ENCODE measurements at places on chromosomes 12 and 14.

GRCh38 chr12:92639017-92639416 lies 63.8 kb upstream of the PLEKHG7 start:
- DNase-seq: no peak

DNA sequence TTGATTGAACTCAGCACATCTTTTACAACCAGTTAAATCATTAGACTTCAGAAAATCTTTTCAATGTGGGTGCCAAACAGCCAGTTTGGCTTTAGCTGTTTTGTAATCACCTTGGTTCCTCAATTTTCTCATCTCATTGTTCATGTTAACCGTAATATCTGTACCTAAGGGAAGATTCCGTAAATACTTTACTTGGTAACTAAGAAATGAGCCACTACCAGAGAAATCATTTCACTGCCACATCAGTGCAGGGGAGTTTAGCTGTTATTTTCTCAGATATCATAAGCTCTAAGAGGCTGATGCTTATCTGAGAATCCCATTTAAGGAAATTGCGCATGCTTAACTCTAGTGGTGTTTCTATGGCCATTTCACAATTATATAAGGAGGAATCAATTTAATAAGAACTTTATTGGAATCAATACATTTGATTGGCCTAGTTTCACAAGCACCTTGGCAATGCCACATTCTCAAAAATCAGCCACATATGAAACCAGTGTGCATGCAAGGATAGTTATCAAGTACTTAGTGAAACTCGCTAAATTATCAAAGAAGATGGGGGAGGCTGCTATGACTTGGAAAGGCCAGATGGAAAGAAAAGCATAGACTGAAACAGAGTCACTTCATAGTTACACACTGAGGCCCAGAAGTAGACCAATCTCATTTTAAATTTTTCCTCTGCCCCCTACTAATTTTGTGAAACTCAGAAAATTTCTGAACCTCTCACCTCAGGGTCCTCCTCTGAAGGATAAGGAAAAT lies 28.1 kb upstream of the IL22 start:
- DNase-seq: no peak

DNA sequence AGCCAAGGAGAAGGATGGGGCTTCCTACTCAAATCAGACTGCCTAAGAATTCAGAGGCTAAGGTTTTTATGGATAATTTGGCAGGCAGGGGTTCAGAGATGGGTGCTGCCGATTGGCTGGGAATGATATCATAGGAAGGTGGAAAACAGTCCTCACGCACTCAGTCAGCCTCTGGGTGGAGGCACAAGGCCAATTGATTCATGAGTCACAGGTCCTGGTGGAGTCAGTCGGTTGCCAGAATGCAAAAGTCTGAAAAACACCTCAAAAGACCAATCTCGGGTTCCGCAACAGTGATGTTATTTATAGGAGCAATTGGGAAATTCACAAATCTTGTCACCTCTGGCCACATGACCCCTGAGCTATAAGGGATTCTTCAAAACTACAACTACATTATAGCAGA lies 105.5 kb downstream of the GXYLT1 start:
- no peak for DNase-seq

- peak; percentile 71 for DNase-seq
Observed at GRCh38 chr14:37874429-37875109, 279.1 kb downstream of the TTC6 start.

GRCh38 chr12:30996752-30997151 lies 70.2 kb downstream of the TSPAN11 start:
- no peak for DNase-seq

DNA sequence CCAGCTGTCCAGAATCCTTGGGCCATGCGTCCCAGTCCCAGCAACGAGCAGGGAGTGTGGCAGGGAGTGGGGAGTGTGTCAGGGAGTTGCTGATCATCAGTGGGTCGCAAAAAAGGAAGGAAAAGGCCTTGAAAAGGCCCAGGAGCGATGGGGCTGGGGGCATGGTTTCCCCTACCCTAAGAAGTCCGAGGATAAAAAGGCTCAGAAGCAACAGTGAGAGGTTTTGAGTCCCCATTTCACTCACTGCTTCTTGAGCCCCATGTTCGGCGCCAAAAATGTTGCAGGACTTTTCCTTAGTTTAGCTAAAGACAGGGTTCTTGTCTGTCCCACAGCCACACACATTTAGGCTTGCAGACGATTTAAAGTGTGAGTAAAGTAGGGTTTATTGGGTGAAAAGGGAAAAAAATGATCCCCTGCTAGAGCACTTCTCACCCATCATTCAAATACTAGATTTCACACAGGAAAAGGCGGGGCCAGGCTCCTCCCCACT lies 189.5 kb downstream of the KCNC2 start:
- no peak for DNase-seq

Data from left hindlimb (tissue), 1 donor.